CD4-positive, alpha-beta T cell treated with Interleukin-2 at 100 ng/mL for 4 hours (primary cell): ENCODE measurements at places on chromosomes 4 and X.

GRCh38 chrX:97790850-97791249 is 907.1 kb downstream of the RPA4 start:
- DNase-seq: no peak

DNA sequence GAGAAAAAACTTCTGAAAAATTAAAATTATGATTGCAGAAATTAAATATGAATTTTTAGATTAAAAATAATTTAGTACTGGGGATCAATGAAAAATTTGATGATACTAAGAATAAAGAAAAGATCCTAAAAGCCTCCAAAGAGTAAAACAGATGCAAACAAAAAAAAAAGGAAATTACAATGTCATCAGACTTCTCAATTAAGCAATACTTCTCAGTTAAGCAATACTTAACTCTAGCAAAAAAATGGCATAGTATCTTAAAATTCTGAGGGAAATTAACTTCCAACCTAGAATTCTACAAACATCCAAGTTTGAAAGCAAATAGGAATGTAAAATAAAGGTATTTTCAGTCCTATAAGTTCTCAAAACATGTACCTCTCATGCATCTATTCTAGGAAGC is 141.2 kb upstream of the INTU start:
- no peak for DNase-seq

DNA sequence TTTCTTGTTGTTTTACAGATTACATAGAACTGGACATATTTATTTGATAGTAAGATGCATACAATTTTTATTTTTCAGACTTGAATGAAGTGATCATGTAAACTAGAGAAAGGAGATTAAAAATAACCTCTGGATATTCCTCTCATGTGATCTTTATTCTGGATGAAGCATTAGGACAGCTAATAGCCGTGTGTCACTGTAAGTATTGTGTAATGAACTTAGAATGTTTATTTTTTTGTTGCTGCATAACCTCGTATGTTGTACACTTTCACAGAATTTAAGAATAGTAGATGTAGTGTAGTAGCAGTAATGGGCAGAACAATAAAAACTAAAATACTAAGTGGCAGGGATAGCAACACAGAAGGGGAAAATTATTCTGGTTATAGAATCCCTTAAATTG is 2094.5 kb upstream of the TENM3 start:
- DNase-seq: no peak

DNA sequence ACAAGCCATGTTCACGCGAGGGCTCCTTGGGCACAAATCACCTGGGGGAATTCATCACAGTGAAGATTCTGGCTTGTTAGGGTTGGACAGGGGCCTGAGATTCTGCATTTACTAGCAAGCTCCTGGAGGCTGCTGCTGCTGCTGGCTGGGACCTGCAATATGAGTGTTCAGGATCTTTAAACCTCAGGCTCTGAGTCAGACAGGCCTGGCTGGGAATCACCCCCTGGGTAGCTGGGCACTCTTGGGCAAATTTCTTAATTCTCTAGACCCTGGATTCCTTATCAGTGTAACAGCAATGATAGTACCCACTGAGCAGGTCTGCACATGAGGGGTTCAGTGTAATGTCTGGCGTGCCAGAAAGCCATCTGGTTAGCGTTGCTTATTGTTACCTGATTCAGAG is 101.5 kb downstream of the DHX15 start:
- DNase-seq: no peak

- DNase-seq: no peak
Observed at GRCh38 chr4:57370691-57371090, 260.5 kb upstream of the IGFBP7 start.

GRCh38 chr4:87985097-87985886 is 9.8 kb downstream of the SPP1 start:
- peak; percentile 27 for DNase-seq

- DNase-seq: no peak
Observed at GRCh38 chr4:68176500-68176899, 46.8 kb upstream of the TMPRSS11F start.

GRCh38 chrX:71106427-71106826 is at the start of gene CXorf65:
Gene CXorf65 (minus strand): TSS chrX:71106740. CDS start chrX:71106556, 184 bp downstream.
- peak; percentile 47 for DNase-seq

GRCh38 chr4:78845472-78845871 is 69.3 kb downstream of the BMP2K start:
- DNase-seq: no peak

GRCh38 chrX:24360272-24360671 is at the start of gene SUPT20HL1:
Gene SUPT20HL1 (plus strand): TSS chrX:24360639. CDS start chrX:24362761, 2,122 bp downstream.
- no peak for DNase-seq

- no peak for DNase-seq
Observed at GRCh38 chrX:49160908-49161307, 1.6 kb upstream of the MAGIX start.

- DNase-seq: peak; percentile 40
Observed at GRCh38 chrX:135477576-135477975, 42.9 kb upstream of the INTS6L start.
